Cardiac septum (tissue), 1 donor: ENCODE measurements at places on chromosomes 5 and 9. TPM values are rescaled to one million over a fixed set of nuclear protein-coding genes. Genes with fewer than 3 reads are reported as not detected.

Gene MRRF
- total RNA-seq, result 35.9 TPM

- no peak for DNase-seq
Measured at GRCh38 chr9:16579872-16580432, 290.5 kb downstream of the BNC2 start.

- DNase-seq, result no peak
Measured at GRCh38 chr5:138978581-138978980, 103.4 kb upstream of the LRRTM2 start.

Gene POLR1E
- total RNA-seq, result 18.8 TPM

DNA sequence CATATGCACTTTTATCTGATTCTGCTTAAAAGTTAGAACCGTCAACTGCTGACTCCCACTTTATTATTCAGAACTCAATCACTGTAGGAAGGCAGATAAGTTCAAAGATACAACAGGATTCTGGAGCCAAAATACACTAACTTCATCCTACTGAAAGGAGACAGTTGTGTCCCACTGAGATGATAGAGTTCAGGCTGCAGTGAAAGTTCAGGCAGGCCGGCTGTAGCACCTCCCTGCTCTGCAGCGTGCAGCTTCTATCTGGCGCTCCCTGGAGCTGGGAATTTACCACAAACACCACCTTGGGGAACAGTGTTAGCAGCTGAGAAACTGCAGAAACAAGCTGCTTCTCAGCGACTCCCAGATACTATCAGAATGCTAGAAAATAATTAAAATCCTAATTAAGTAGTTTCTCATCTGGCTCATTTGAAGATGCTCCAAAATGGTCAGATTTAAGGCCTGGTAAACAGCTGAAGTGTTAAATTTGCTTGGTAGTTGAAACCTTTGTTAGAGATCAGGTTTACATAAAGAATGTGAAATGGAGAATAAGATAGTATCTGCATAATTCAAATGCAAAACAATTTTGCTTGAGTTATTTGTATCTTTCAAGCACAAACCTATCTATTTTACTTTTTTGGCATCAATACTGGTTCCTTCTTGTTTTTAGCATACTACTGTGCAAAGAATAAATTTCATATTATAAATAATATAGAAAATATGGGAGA lies 52.3 kb upstream of the CNTLN start:
- no peak for DNase-seq

DNA sequence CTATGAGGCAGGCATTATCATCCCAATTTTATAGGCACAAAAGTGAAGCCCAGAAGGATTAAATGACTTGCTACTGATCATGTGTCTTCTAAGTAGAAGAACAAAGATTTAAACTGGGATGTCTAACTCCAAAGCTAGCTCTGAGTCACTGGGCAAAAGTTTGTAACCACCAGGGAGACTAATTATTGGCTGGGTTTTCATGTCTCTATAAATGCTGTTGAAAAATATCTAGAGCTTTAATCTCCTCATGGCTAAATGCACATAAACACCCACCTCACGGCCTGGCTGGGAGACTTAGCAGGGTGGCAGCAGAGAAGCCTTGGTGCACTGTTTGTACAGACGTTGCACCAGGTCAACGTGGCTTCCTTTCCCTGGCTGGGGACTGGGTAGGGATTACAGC lies 144.6 kb downstream of the MELK start:
- DNase-seq, result no peak

- no peak for DNase-seq
Measured at GRCh38 chr5:138629392-138629791, 54.2 kb upstream of the HSPA9 start.

- DNase-seq, result no peak
Measured at GRCh38 chr5:73104326-73104725, 16.0 kb upstream of the TMEM171 start.

- DNase-seq, result no peak
Measured at GRCh38 chr5:139759219-139759721, 36.3 kb upstream of the PSD2 start.

GRCh38 chr9:76221423-76221822 lies 172.8 kb downstream of the RFK start:
- no peak for DNase-seq

GRCh38 chr9:79220251-79220650 lies 351.5 kb upstream of the TLE4 start:
- no peak for DNase-seq

Gene PCDHGB7
- 16.4 TPM for total RNA-seq

Gene CCDC192
- total RNA-seq, result not detected

DNA sequence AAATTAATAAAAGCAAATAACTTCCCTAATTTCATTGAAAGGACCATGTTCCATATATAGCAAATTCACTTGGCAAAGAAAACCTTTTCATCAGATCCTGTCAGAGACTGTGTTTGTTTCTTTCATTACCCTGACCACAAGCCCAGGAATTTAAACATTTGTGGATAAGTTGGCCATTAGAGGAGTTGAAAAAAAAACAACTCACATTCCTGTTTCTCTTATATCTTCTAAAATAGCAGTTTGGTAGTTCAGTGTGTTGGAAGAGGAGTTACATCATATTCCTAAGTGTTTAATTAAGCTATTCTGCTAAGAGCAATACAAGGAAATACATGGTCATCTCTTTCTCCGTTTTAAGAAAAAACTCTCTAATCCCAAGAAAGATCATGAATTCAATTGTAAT lies 505.6 kb downstream of the TLE1 start:
- DNase-seq, result no peak

Gene SMIM33
- not detected for total RNA-seq

- no peak for DNase-seq
Measured at GRCh38 chr9:123629531-123629930, 273.5 kb downstream of the CRB2 start.

GRCh38 chr5:146643776-146644175 lies 127.8 kb upstream of the GPR151 start:
- DNase-seq, result no peak

DNA sequence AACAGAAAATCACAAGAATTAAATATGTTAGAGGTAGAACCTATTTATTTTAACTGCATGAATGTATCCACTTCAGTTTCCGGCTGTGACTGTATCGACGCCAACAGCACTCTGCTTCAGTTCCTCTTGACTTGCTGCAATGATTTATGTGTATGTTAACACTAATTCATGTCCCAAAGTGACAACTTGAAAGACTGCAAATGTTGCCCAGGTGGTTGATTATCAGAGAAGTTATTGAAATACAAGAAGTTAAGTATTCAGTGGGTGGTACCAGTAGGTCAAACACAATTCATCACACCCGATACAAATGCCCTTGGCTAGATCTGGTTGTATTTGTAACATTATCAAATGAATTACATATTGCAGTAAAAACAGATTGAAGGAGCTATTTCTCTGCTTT lies 622.7 kb upstream of the CDH18 start:
- DNase-seq, result no peak

- no peak for DNase-seq
Measured at GRCh38 chr9:120934281-120934680, 7.7 kb upstream of the TRAF1 start.

- no peak for DNase-seq
Measured at GRCh38 chr5:109740966-109741365, 51.2 kb downstream of the MAN2A1 start.

- DNase-seq, result no peak
Measured at GRCh38 chr9:12718482-12719026, 25.4 kb downstream of the TYRP1 start.

GRCh38 chr5:17882760-17883488 lies 248.7 kb downstream of the TAF11L14 start:
- DNase-seq, result no peak

DNA sequence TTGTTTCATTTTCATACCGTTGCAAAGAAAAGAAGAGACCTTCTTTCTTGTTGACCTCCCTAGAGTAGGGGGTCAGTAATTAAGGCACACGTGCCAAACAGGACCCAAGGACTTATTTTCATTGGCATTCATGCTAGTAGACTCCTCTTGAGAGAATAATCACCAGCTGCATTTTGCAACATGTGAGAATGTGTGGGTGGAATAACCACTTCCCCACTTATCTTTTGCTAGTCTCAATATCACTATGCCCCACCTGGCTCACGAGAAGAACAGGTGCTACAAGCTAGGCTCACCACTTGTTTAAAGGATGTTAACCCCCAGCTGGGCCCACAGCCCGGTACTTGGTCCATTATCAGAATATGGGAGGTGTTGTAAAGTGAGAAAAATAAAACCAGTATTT lies 460.7 kb upstream of the MEF2C start:
- DNase-seq, result no peak

Gene BNC2
- 6.6 TPM for total RNA-seq

Gene SPATA31D3
- not detected for total RNA-seq

GRCh38 chr5:157827423-157827822 lies 31.5 kb downstream of the CLINT1 start:
- DNase-seq, result no peak

DNA sequence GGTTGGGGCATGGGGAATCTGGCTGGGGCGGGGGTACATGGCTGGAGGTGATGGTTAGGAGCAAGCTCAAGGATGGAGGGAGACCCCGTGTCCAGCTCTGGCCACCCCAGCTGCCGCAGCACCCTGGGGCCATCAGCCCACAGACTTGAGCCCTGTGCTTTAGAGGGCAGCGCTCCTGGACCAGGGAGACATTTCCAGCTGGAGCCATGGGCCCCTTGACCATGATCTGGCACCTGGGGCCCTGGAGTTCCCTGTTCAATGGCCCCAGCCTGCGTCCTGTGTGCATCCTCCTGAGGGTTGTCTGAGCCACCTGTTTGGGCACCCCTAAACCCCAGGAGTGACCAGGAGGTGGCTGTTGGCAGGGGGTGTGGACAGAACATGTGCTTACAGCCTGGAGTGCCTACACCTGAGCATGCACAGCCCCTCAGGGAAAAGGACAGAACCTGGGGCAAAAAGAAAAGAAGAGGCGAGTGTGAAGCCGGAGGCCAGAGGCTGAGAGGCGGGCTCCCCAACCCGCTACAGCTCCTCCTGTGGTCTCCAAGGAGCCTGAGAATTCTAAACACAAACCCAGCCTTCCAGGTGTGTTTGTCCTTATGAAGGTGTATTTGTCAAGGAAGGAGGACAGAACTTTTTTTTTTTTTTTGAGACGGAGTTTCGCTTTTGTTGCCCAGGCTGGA lies 126.7 kb downstream of the C9orf50 start:
- DNase-seq, result no peak

DNA sequence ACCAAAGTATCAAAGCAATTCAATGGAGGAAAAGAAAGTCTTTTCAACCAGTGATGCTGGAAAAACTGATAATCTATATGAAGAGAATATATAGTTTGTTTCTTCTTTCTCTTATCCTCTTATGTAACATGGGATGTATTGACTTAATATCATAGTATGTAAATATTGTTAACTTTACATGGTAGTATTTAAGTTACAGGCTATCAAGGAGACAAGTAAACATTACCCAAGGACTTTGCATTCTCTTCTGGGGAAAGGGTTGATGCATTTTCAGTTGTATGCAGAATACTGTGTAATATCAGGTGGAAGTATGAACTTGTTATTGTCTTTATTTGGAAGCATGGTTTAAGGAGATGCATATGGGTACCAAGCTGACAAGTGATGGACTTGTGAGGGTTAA lies 9.1 kb upstream of the ARHGEF37 start:
- no peak for DNase-seq

GRCh38 chr9:20914556-20914955 lies 116.9 kb downstream of the HACD4 start:
- no peak for DNase-seq

DNA sequence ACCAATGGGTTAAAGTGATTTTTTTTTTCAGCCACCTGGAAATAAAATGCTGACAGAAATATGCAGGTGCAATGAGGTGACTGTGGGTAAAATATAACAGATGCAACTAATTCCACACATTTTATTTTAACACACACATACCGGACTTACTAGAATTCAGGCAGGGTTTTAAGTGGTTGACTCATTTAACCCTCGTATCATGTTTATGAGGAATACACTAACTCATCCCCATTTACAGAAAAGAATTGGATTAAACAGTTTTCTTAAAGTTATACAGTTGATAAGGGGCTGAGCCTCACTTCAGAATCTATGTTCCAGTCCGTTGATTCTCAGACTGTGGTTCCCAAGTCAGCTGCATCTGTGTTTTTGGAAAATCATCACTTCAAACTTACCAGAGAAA lies 207.5 kb downstream of the CHSY3 start:
- DNase-seq, result no peak

DNA sequence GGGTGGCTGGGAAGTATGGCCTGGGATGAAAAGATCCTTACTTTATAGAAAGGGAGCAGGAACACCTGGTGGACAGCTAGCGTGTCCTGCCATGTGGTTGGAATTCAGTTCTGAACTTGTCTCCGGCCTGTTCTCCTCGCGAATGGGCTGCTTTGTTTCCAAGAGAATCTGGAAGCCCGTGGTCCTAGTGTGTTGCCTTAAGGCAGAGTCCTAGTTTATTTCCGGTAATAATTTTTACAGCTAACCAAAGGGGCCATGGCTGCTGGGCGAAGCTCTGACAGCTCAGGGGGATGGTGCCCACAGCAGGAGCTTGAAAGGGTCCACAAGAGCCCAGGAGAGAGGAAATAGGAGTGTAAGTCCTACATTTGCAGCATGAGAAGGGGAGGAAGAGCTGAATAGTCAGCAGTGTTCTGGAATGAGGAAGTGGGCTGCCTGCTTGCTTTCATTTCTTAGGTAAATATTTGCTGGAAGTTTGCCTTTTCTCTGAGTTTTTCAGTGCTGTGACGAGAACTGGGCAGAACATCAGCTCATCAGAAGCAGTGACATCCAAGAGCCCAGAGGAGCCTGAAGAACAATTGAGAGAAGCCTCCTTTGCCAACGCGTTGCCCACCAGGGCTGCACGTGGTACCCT lies 13.1 kb upstream of the IGFBPL1 start:
- no peak for DNase-seq

DNA sequence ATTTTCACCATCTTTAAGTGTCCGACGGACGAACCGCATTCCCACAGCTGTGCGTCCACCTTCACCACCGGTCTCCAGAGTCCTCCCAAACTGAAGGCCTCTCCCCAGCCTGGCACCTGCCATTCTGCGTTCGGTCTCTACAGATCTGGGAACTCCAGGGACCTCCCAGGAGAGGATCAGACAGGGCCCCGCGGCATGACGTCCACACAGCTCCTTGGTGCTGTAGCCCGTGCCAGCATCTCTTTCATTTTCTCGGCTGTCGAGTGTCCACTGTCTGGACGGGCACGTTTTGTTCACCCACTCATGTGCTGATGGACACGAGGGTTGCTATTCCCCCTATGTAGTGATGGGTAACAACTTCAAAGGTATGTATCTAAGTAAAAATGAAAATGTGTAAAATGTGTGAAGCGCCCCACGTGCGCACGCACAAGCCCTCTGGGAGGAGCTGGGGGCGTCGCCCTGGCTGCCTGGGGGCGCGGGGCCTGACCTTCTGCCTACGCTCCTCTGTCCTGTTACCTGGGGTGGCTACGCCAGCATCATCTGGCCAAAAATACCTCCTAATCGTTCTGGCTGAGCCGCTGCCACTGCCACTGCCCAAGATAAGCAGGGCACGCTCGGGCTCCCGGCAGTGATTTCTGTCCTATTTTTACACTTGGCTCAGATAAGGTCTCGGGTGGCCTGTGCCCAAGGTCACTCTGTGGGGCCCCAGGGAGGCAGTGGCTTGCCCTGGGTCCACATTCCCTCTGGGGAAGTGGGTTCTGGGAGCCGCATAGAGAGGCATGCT lies 10.8 kb upstream of the SLC12A7 start:
- peak; percentile 85 for DNase-seq

GRCh38 chr9:93005876-93006275 lies 52.6 kb upstream of the SUSD3 start:
- DNase-seq, result no peak

Gene NMRK1
- 10.7 TPM for total RNA-seq

Gene RLN2
- total RNA-seq, result 0.35 TPM

- DNase-seq, result no peak
Measured at GRCh38 chr5:180646289-180646962, 3.0 kb downstream of the FLT4 start.

Gene SH3PXD2B
- total RNA-seq, result 5.1 TPM

Gene TSSK1B
- 0.08 TPM for total RNA-seq
